ENCODE measurements at places on chromosomes 5 and 9. TPM values are rescaled to one million over a fixed set of nuclear protein-coding genes. Genes with fewer than 3 reads are reported as not detected.

PRDM9 gene
- not detected for polyA plus RNA-seq

RIC1 gene
- 13.0 TPM for polyA plus RNA-seq

PCDHGB4 gene
- 5.6 TPM for polyA plus RNA-seq

NR3C1 gene
- polyA plus RNA-seq, result 100 TPM

FAM169A gene
- 0.08 TPM for polyA plus RNA-seq

CEP72 gene
- 1.7 TPM for polyA plus RNA-seq

TICAM2 gene
- polyA plus RNA-seq, result 11.3 TPM

TNFSF15 gene
- not detected for polyA plus RNA-seq

IFNA2 gene
- not detected for polyA plus RNA-seq

GHR gene
- polyA plus RNA-seq, result 0.64 TPM

HAVCR1 gene
- polyA plus RNA-seq, result not detected

PCAT7 gene
- polyA plus RNA-seq, result not detected
